ENCODE measurements at places on chromosomes 1 and 21.

DNA sequence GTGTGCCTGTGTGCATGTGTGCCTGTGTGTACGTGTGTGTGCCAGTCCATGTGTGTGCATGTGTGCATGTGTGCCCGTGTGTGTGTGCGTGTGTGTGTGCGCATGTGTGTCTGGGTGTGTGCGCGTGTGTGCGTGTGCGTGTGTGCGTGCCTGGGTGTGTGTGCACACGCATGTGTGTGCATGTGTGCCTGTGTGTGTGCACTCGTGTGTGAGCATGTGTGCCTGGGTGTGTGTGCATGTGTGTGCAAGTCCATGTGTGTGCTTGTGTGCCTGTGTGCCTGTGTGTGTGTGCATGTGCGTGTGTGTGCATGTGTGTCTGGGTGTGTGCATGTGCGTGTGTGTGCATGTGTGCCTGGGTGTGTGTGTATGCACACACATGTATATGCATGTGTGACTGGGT, 28.7 kb upstream of the COL6A2 start:
- no peak for DNase-seq

DNA sequence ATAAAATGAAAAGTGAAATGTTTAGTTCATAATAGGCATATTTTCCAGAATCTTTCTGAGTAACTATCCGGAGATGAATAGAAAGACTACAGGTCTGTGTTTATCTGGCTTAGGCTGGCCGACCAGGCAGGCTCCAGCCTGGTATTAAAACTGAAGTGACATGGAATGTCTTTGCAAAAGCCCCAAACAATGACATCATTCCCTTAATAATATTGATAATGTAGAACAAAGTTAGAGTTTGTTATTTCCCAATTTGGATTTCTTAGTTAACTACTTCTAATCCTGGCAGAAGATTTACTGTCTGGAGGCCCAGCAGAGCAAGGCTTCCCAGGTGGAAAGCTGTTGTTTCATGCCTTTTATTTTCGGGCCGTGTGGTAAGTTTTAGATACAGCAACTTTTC, 207.7 kb downstream of the GREM2 start:
- DNase-seq, result no peak

DNA sequence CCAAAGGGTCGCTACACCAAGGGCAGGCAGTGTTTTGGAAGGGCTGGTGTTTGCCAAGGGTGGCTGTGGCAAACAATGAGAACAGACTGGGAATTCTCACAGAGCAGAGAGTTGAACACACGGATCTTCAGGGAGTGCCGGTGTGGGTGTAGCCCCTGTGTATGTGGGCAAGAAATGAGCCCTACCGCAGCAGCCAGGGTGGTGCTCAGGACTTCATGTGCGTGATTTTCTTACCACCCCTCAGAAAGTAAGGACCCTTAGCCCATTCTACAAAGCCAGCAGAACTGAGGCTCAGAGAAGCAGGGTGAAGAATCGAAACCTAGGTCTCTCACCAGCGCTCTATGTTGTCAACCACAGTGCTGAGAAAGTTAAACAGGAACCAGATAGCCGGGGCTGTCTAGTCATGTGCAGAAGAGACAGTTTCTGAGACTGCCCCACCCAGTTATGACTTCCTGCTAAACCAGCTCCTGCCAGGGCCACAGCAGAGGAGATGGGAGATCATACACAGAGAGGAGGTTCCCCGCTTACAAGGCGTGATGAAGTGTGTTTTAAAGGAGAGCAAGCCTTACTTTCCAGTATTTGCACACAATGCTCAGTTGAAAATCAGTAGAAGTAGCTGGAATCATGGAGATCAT, 21.9 kb upstream of the MORC3 start:
- peak; percentile 90 for DNase-seq

DNA sequence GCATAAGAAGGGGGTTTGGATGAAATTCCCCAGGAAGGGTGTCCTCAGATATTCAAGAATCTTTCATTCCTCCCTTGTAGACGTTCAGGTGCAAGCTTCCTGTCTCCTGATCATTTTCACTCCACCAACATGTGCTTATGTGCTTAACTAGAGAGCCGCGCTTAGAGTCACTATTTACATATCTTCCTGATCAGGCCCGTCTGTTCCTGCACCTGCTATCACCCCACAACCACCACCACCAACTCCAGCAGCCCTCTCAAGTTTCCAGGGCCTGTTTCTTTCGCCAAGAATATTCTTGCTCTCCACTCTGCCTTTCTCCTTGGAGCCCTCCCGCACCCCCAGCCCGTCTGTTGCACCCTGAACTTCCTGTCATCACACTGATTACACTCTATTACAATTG, 113.4 kb downstream of the SPSB1 start:
- DNase-seq, result no peak

DNA sequence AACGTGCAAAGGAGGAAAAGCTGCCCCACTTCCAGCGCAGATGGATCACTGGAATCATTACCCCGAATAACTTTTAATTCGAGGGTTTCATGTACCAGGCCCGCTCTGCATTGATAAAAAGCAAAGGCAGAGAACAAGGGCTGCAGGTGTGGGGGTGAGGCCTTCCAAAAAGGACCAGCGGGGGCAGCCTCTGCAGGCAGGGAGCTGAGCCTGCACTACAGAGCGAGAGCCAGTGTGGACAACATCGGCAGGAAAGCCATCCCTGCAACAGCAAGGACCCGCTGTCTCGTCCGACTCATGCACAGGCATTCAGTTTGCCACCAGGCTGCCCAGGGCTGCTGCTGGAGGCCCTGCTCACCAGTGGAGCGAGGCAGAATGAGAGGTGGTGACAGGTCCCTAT, 27.1 kb upstream of the AJAP1 start:
- no peak for DNase-seq

DNA sequence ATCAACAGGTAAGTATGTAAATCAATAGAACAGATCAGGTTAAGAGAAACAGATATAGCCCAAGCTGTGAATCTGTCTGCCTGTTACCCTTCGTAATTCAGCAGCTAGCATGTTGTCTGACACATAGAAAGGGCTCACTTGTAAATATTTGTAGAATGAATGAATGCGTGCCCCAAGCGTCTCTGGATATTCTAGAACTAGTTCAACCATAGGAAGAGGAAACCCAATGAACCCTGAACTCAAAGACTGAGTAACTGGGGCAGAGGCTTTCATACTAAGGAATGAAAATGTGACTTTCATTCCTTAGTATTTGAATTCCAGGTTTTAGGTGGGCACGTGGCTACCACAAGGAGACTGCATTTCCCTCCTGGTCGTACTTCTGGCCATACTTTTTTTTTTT, 60.1 kb upstream of the SMYD2 start:
- DNase-seq, result no peak

GRCh38 chr1:72109916-72110315, 172.4 kb downstream of the NEGR1 start:
- DNase-seq, result peak; percentile 8

GRCh38 chr1:29688471-29689365, 452.4 kb downstream of the PTPRU start:
- DNase-seq, result no peak

- no peak for DNase-seq
These were observed 1.2 kb downstream of the CD160 start for GRCh38 chr1:145720556-145720877.

DNA sequence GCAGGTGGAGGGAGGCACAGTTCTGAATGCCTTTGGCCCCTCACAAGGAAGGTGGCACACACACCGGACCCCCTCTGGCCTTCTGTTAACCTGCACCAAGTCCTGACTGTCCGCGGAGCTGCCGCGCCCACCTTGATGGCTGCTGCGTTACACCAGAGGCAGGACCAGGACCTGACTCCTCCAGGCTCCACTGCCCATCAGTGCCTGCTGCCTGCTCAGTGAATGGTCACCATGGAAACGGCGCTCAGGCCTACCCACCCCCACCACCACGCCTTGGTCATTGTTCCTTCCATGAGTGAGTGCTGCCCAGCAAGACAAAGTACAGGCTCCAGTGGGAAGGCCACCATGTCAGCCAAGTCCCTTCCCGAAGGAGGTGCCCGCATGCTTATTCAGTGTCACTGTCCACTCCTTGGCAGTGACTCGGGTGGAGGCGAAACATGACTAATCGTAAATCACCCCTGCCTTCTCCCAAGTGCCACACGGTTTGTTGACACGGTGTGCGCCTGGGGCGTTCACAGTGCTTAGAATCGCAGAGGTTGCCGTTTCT, 57.3 kb downstream of the SLC37A1 start:
- no peak for DNase-seq

DNA sequence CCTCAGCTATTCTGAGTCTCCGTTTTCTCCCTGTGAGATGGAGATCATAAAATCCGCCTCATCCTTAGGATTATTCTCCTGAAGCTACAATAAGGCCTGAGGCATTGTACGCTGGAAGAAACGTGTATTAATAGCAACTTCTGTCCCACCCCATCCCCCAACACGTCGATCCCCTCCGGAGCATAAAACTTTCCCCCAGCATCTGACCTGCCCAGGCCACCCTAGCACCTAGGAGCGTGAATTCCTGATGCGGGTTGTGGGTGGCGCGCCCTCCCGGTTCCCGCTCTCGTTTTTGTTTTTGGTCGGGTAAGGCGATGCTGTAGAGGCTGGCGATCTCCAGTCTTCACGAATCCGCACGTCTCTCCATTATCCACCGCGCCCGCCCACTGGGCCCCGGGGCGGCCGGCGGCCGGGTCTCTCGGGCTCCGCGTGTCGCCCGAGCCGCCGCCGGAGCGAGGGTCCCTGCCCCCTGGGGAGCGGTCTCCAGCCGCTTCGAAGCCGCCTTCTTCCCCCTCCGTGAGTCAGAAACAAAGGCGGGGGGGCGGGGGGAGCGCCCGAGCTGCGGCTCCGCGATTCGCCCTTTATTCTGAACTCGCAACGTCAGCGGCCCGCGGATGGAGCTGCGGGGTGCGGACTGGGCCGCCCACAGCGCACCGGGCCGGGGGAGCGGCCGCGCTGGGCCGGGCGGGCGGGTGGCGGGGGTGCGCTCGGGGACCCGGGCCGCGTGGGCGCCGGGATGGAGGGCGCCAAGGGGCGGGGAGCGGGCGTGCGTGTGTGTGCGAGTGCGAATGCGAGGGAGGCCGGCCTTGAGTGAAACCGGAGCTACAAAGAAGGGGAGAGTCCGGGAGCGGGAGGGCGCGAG, at the start of gene PLEKHO1:
PLEKHO1 (plus strand) TSS at position 646 of the 862 bp plus-strand sequence. CDS start 342 bp downstream, outside the sequence.
- DNase-seq, result no peak

DNA sequence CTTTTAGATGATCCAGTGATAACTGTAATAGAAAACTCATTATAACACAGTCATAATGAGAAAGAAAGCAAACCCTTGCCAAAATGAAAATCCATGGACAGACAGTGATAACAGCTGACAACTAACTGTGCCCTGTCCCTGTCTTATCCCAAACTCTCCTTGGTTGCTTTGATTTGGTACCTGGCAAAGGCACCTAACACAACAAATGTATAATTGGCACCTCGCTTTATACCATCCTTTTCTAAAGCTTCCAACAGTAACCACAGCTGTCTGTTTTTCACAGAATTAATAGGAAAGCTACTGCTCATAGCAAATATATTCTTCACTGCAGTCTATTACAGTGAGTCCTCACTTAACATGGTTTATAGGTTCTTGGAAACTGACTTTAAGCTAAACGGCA, 118.4 kb upstream of the KRTAP19-8 start:
- DNase-seq, result no peak

- DNase-seq, result no peak
These were observed 49.9 kb downstream of the SUCO start for GRCh38 chr1:172582889-172583288.

GRCh38 chr1:53293123-53293522, 34.7 kb downstream of the LRP8 start:
- DNase-seq, result no peak

DNA sequence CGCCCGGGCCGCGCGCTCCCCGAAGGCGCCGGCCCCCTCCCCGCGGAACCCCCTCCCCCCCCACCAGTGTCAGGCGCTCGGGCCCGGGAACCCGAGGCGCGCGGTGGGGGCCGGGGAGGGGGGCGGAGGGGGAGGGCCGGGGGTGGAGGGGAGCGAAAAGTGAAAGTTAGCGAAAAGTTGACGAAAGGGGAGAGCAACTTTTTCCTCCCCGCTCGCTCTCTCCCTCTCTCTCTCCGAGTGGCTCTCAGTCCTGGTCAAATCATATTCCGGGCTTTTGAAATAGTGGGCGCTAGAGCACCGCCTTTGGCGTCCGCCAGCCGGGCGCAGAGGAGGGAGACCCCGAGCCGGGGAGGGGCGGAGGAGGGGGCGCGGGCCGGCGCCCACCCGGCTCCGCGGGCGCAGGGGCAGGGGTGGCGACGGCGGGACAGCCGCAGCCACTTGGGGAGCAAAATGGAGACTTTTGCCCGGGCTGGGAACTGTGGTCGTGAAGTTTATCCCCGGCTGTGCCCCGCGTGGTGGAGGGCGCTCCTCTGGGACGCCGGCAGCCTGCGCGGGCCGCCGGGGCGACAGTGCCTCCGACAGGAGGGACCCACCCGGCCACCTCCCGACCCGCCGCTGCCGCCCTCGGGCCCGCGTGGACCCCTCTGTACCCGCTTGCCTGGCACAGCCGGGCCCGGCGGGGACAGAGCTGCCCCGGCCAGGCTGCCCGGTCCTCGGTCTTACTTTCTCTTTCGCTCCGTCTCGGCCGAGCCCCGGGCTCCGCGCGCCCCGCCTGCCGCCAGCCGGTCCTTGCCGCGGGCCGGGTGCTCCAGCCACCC, 697 bp downstream of the PRDM16 start:
- DNase-seq, result no peak

DNA sequence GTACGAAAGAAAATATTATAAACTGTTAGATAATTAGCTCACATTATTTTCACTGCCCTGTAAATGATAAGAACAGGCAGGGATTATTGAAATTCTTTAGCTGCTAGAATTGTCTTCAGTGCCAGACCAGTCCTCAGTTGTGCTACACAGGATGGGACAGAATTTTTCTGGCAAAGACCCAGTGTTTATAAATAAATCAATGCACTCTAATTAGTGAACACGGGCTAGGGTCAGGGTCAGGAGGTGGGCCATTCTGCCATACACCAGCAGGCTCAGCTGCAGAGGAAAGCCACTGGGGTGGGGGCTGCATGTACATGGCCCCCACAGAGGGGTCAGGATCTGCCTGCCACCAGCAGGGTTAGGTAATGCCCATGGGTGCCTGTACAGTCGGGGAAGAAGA, 6.4 kb downstream of the BCAR3 start:
- no peak for DNase-seq
